Activated CD4-positive, alpha-beta T cell treated with anti-CD3 and anti-CD28 coated beads, Interleukin-2, amount 10 ng/mL, durations not matched to agents 7 days and 5 days (primary cell): ENCODE measurements at places on chromosomes 3 and 15.
A peak's percentile ranks its signal among the peaks of the same experiment; 100 is the strongest.

- DNase-seq, result peak; percentile 55
Observed at GRCh38 chr3:48299746-48300712, 33.4 kb downstream of the SPINK8 start.

- DNase-seq, result no peak
Observed at GRCh38 chr15:40130118-40130517, 21.4 kb upstream of the BMF start.

- DNase-seq, result peak; percentile 55
Observed at GRCh38 chr3:172622916-172623700, 87.8 kb downstream of the NCEH1 start.

DNA sequence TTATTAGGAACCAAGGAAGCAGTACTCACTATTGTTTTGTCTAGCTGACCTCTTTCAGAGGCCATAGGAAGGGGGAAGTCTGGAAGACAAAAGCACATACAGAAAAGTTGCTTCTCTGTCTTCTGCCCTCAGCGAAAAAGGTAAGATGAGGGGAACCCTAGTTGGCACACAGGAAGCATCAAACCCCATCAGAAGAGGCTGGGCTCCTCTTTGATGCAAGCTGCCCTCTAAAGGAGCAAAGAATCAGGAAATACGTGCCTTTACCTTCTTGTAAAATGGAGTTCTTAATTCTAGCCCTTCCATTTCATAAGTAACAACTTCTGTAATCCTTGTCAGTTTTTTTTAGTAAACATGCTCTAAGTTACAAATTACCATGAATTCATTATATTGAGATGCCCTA is 12.5 kb downstream of the SPINK8 start:
- DNase-seq, result no peak

GRCh38 chr3:13825311-13825579 is 54.6 kb downstream of the WNT7A start:
- DNase-seq, result no peak

DNA sequence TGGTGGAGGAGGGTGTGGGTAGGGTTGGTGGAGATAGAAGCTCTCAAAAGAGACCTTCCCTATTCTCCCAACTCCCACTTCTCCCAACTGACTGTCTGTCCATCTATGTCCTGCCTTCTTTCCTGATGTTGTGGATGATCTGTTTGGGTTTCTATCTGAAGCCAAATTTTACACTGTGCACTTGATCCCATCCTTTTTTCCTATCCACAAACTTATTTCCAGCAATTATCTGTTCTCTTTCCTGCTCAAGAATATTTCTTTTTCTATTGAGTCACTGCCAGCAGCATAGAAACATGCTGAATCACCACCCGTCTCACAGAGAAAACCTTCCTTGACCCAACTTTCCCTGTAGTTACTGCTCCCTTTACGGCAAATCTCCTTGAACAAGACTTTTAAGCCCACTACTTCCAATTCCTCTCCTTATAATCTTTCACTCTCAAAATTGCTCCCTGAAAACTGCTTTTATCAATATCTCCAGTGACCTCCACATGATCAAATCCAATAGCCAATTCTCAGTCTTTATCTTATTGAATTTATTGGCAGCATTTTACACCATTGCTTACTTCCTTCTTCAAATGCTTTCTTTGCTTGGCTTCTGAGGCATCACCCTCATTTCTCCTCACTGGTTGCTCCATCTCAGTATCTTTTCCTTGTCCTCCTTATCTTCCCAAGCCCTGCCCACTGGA is 141.2 kb upstream of the SLC7A14 start:
- DNase-seq, result no peak

DNA sequence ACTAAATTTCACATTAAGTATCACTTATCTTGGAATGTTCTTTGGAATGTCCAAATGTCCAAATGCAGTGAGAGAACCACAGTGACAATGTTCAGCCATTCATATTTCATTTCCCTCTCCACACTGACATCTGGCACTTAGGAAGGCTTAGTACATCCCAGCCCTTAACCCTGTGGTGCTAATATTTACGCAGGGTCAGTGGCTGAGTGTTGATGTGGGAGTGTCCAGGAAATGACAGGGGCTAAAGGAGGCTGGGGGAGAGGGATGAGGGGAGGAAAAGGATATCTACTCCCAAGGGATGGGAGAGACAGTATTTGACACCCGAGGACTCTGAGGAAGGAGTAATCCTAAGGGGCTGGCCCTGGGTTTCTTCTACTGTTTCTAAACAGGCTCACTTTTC is 14.1 kb upstream of the CCR4 start:
- no peak for DNase-seq

- DNase-seq, result no peak
Observed at GRCh38 chr3:66555214-66555844, 54.5 kb upstream of the LRIG1 start.

DNA sequence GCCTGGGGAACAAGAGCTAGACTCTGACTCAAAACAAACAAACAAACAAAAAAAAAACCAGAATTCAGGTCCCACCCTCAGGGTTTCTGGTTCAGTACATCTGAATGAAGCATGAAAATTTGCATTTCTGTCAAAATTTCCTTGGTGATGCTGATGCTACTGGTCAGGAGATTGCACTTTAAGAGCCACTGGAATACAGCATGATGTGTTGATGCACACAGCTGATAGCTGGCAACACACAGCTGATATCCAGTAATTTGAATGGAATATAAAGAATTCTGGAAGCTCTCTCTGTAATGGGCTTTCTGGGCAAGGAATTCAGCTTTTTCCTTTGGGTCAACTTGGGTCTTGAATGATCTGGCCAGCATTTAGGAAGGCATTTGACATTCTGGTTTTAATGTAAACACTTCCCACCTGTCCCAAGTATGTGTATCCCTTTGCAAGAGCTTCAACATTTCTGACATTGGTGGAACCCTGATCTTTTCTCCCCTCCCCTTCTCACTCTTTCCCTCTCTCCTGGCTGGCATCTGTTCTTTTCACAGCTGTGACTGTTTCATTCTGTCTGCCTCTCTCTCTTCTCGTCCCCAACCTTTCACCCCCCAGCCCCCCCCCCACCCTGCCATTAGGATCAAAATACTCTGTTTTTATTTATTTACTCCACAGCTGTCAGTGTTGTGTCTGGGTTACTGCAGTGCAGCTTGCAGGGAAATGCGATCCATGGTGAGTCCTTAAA is 189.5 kb downstream of the TPRG1 start:
- no peak for DNase-seq

DNA sequence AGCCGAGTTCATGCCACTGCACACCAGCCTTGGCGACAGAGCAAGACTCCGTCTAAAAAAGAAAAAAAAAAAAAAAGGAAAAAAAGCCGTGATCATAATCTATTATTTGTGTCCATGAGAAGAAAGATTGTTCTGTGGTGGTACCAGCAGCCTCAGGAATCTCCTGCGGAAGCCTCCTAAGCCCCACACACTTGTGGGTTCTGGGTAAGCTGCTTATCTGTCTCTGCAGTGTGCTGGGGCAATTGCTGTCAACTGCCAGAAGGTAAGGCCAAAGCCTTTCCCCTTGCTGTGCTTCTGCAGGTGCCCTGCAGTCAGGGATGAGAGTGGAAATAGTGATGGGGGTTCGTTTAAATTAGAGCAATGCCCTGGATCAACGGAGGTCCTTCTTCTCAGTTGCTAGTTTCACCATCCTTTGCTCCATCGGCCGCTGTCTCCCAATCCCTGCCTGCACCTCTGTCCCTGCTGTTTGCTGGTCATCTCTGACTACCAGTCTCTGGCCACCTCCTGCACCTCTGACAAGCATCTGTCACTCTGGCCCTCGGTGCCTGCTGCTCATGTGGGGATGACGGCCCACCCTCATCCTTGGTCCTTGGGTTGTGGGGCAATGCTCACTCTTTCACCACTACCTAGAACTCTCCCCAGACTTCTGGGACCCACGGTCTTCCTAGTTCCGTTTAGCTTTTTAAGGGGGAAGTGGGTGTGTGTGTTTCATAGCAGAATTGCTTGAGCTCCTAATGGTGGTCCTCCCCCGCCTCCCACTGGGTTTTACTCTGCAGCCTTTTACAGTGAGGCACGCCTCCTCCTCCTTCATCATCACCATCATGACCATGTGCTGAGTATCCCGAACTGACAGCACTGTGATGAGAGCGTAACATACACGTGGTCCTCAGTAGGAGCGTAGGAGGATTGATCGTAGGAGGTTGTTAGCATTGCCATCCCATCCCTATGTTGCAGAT is 25.5 kb downstream of the CHRD start:
- DNase-seq, result no peak

DNA sequence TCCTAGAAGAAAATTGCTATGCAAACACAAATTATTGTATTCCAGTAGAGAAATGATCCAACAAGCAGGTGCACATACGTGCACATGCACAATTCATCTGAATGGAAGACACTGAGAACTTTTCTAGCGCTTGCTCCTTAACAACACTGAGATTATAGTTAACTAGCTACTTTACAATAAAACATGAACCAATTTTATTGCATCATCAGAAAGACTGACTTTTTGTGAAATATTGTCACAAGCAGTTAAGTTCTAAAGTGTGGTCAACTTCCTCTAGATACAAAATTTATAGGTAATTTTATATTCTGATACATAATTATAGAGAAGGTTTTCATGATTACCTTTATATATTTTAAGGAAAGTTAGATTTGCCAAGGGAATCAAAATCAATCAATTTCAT is 135.4 kb downstream of the ABI3BP start:
- no peak for DNase-seq

DNA sequence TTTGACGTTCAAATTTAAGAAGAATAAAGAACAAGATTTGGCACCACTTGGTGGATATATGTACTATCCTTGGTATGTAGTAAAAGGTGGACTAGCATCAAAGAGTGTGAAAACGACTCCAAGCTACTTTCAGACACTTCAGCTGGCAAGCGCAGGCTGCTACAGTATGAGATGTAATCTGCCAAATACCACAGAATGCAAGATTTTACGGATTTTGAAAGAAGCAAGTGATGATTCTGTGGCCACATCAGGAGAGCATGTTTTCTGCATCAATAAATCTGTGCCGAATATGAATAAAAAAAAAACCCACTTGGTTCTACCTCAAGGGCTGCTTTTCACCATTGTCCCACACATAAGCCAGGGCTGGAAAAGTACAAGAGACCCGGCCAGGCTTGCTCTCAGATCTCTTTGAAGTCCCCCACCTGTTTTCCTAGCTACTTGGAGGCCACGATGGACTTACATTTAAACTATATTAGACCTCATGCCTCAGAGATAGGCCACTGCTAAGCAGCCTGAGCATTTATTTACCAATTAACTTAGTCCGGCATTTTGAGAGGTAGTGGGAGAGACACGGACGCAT is 37.4 kb downstream of the MYO1E start:
- DNase-seq, result no peak

- DNase-seq, result no peak
Observed at GRCh38 chr3:151900460-151900859, 27.0 kb downstream of the SUCNR1 start.

GRCh38 chr3:58994746-58995330 is 55.0 kb downstream of the CFAP20DC start:
- peak; percentile 70 for DNase-seq

- DNase-seq, result no peak
Observed at GRCh38 chr3:101646726-101647125, 30.2 kb downstream of the ZBTB11 start.

DNA sequence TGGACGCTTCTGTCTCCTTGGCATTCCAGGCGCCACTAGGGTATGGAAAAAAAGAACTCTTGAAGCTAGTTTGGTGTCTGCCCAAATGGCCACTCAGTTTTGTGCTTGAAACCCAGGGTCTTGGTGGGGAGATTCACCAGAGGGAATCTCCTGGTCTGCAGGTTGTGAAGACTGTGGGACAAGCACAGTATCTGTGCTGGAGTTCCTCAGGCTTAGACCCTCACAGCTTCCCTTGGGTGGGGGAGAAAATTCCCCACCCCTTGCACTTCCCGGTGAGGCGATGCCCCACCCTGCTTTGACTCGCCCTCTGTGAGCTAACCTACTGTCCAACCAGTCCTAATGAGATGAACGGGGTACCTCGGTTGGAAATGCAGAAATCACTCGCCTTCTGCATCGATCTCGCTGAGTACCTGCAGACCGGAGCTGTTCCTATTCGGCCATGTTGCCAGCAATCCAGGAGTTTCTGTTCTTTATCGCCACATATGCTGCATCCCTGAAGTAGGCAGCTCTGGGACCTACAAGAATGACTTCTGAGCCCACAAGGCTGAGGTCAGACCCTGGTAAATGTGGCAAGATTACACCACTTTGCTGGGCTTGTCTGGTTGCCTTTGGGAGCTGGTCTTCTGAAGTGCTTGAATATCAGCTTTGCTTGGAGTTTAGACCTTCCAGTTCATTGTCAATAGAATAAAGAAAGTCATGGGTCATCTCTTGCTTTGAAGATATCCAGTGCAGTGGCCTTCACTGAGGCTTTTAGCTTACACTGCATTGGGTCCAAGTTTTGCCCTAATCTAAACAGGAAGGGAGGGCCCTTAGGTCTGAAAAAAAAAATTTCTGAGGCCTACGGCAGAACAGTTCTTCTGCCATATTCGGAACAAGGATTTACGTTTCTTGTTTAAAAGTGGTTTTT is 51.0 kb downstream of the SLC2A2 start:
- DNase-seq, result no peak

DNA sequence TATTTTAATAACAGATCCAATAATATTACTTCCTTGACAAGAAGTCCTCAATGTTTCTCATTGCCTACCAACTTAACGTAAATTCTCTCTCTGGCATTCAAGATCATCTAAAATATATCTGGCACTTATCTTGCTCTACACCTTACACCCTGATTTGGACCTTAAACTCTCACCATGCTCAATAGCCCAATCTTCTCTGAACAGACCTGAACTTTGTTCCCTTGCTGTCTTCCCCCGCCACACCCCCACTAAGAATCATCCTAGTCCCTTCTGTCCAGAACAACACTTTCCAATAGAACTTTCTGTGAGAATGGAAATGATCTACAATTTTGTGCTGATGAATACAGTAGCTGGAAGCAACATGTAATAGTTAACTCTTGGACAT is 44.9 kb downstream of the P2RY1 start:
- DNase-seq, result no peak

- DNase-seq, result no peak
Observed at GRCh38 chr3:144831955-144832716, 860.5 kb downstream of the DIPK2A start.

GRCh38 chr15:95059346-95059905 is 828.1 kb downstream of the MCTP2 start:
- DNase-seq, result no peak

DNA sequence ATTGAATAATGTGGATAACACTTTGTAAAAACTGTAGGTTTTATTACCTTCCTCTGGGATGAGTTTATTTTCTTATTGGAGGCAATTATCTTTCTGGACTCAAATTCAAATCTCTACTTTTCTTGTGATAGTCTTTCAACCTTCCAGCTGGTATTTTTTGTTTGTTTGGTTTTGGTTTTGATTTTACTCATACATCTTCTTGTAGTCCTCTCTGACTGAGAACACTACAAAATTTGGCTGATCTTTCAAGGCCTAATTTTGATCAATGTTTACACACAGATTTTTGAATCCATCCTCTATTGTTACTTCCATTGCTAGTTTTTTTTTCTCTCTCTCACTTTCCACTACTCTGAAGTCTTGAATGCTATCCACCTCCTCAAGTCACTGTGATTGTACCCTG is 303.8 kb upstream of the NECTIN3 start:
- no peak for DNase-seq
